ENCODE measurements at places on chromosomes 4 and X.

DNA sequence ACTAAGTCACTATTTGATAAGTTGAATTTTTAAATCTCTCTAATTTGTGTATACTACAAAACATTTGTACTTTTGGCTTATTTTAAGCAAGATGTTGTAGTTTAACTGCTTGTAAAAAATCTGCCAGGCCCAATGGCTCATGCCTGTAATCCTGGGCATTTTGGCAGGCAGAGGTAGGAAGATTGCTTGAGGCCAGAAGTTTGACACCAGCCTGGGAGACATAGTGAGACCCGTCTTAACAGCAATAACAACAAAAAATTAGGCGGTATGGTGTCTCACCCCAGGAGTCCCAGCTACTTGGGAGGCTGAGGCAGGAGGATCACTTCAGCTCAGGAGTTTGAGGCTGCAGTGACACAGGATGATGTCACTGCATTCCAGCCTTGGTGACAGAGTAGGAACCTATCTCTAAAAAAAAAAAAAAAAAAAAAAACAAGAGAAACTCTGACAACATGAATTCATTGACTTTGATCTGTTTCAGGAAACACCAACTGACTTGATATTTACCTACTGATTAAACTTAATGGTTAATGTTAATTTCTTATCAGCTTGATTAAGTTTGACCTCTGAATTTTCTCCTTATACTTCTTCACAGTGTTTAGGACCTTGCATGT lies 8.9 kb downstream of the FHIP1A start:
- no peak for DNase-seq

GRCh38 chr4:184417802-184418511 lies 56.4 kb downstream of the IRF2 start:
- no peak for DNase-seq

GRCh38 chr4:41661442-41662076 lies 87.0 kb downstream of the PHOX2B start:
- DNase-seq: peak; percentile 6

DNA sequence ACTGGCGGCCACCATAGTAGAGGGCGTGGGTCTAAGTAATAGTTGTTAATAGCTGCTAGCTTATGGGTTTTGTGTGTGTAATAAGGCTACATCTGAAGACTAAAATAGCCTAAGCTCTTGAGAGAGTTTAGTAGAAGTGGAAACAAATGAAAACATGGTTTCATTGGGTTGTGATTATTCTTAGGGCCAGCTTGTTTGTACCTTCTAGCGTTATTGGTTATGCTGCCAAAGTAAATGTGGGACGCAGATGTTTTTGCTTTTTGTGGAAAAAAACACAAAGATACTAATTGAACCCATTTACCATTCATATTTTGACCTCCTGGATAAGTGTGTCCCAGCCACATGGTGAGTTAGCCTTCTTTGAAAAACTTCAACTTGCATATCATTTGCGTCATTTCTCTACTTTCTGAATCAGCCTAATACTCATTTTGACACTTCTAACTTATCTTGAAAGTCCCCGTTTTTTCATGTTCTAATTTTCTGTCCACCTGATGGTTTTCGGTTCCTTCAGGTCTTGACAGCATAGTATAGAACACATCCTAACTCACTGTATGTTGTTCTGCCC lies 305.3 kb downstream of the FRMPD4 start:
- no peak for DNase-seq

GRCh38 chrX:46381630-46382029 lies 163.6 kb downstream of the ZNF674 start:
- no peak for DNase-seq

GRCh38 chr4:96497621-96498020 lies 657.7 kb downstream of the PDHA2 start:
- no peak for DNase-seq

GRCh38 chr4:138868562-138868961 lies 147.0 kb upstream of the NOCT start:
- DNase-seq: no peak

GRCh38 chr4:98237204-98237603 lies 24.0 kb upstream of the RAP1GDS1 start:
- no peak for DNase-seq

DNA sequence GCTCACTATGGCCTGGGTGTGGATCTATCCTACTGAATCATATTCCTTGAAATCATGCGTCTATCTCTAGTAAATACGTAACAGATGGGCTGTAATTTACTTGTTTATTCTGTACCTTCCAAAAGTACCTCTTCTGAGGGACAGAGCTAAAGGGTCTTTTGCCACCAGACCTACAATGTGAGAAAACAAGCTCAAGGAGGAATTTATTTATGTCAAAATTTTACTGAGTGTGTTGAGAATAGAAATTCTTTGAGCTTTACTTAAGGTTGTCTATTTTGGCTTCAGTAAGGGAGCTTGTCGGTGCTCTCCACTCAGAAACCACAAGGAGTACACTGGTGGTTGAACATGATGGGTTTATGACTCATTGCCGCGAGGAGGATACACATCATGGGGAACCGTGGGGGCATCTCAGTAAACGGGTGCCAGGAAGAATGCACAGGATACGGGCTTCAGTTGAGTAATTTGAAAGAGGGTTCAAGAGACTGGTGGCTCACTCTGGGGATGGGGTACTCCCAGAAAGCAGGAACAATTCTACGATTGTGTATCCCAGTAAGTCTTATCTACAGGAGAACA lies 3.0 kb downstream of the ANK2 start:
- no peak for DNase-seq

DNA sequence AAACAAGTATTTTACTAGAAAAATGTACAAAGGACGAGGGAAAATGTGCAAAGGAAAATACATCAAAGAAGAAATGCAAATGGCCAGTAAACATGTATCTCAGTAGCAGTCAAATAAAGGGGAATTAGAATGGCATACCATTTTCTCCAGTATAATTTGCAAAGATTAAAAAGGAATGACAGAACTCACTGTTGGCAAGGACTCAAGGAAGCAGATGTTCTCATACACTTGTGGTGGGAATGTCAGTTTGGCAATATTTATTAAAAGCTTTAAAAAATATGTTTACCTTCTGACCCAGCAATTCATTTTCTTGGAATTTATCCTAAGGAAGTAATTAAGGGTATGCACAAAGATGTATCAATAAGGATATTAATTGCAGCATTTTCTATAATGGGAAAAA lies 7.6 kb downstream of the CLCN5 start:
- DNase-seq: no peak

GRCh38 chrX:147476008-147476407 lies 435.7 kb upstream of the FMR1 start:
- no peak for DNase-seq

GRCh38 chr4:141635736-141636081 lies 674 bp upstream of the IL15 start:
- DNase-seq: no peak

DNA sequence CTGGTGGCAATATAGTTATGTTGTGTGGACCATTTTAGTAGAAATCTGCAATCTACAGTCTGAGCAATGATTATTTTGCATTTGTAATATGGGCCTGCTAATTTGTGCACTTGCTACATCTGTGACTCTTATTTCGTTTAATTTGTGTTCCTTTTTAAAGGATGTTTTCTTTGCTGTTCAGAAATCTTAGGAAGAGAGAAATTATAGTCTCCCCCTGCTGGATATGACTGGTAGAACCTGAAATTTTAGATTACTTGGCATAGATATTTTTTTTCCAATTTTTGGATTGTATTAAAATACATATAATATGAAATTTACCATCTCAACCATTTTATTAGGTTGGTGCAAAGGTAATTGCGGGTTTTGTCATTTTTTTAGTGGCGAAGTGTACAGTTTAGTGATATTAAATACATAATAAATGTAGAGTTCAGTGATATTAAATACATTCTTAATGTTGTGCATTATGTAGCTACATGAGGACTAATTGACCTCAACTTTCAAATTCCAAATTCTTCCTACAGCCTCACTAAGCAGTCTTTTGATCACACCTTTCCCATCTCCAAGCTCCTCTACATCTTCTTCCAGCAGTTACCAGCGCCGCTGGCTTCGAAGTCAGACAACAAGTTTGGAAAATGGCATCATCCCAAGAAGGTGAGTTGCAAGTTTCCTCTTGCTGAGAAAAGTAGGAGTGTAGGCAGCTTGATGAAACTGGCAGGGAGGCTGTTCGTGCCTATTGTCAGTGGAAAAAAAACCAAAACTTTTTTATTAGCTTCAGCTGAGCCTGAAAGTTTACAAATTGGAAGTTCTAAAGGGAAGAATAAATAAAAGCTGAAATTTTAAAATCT lies 82.2 kb downstream of the FNIP2 start:
- no peak for DNase-seq

GRCh38 chr4:146699910-146700309 lies 61.2 kb downstream of the POU4F2 start:
- no peak for DNase-seq

GRCh38 chrX:129574214-129574613 lies 34.2 kb downstream of the OCRL start:
- DNase-seq: no peak

DNA sequence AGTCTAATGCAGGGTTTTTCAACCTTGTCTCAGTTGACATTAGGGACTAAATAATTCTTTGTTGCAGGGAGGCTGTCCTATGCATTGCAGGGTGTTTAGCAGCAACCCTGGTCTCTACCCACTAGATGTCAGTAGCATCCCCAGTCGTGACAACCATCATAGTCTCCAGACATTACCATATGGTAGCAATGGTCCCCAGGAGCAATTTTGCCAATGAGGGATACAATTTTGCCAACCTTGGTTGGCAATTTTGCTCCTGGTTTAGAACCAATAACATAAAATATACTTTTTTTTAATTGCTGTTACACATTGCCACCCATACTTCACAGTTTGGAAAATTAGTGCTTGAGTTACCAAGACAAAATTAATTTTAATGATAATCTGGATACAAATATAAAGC lies 6.0 kb downstream of the EREG start:
- DNase-seq: no peak

DNA sequence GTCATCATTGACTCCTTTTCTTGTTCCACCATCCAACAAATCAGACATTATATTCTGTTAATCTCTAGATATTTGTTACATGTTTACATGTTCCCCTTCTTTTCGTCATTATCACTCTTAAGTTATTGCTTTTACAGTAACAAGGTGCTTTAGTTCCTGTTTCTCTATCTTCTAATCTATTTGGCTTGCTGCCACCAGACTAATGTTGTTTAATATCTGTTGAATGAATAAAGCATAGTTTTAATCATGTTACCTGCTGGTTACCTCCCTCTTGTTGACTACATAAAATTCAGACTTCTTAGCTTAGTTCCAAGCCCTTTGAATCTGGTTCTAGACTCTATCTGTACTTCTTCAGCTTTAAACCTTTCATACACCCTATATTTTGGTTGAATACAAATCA lies 129.8 kb upstream of the TRIM2 start:
- DNase-seq: no peak

GRCh38 chr4:155639704-155640523 lies 26.7 kb upstream of the GUCY1A1 start:
- no peak for DNase-seq

DNA sequence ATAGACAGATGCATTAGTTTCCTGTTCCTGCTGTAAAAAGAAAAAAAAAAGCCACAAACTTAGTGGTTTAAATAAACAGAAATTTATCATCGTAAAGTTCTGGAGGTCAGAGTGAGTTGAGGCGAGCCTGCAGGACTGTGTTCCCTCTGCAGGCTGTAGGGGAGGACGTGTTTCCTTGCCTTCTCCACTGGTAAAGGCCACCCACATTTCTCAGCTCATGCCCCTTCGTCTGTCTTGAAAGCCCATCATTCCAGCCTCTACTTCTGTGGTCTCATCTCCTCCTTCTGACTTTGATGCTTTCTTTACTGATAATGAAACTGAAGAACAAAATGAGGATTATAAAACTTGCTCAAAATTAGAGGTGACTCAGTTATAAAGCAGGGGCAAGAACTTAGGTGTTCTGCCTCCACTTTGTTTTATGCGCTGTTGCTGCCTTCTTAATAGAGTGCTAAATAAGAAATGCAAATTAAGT lies 143.0 kb downstream of the STIM2 start:
- no peak for DNase-seq

DNA sequence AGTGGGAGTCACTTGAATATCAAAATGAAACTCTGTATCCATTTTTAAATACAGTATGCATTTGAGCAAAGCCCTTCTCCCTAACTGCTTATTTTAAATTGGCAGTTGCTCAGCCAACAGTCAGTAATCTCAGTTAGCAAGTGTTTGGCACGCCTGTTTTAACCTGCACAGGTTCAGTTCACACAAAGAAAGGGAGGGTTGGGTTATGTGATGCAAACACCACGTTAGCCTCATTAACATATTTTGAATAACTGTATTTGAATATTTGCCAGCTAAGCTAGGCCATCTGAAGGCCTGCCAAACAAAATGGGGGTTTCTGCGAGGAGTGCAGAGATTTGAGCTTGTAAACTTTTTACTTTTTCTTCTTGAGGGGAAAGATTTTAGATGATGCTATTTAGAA lies 19.8 kb downstream of the GAB1 start:
- no peak for DNase-seq

- no peak for DNase-seq
Measured at GRCh38 chr4:153326513-153326912, 18.0 kb upstream of the MND1 start.

GRCh38 chr4:151524610-151525009 lies 115.6 kb downstream of the FHIP1A start:
- DNase-seq: no peak

- DNase-seq: no peak
Measured at GRCh38 chrX:30593440-30594200, 16.1 kb upstream of the TASL start.

GRCh38 chr4:55016131-55016530 lies 109.3 kb downstream of the KDR start:
- no peak for DNase-seq

GRCh38 chr4:21512353-21512752 lies 436.2 kb downstream of the KCNIP4 start:
- DNase-seq: no peak

DNA sequence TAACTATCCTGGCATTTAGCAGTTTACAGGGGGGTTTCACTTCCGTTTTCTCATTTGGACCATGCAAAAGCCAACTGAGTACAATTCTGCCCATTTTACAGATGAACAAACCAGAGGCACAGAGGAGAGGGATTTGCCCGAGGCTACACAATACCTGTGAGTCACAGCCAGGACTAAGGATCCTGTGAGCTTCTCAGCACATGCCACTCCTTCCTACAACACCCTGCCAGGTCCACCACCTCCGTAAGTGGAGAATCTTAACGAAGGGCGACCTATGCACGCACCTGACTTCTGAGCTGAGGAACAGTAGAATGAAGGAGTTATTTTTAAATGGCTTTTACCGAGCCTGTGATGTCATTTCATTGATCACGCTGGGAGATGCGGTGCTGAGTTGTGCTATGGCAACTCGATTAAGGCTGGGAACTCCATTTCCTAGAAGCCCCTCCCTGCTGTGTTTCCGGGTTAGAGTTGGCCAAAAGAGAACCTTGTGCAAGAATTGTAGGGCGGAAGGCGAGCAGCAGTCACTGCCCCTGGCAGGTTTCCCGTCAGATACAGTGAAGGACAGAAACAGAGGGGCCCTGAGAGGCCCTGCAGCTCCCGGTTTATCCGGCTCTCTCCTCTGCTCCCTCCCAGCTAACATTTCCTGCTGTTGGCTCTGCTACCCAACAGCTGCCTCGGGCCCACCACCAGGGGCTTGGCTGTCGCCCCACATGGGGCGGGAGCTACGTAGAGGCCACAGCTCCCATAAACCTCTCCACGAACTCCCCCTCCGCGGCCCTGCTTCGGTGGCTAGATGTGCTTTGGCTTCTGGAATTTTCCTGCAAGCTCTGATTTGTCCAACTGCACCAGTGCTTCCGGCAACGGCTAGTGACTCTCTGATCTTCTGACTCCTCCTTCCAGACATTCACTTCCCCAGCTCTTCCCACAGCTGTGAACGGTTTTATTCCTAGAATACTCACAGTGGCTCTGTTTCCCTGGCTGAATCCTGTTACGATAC lies 75.1 kb upstream of the USP9X start:
- peak; percentile 73 for DNase-seq

- DNase-seq: no peak
Measured at GRCh38 chr4:39032218-39033085, at the start of gene TMEM156. Gene TMEM156, minus strand, starts transcription at chr4:39032409. Its CDS starts 96 bp downstream, at chr4:39032313.

Measured in gastrocnemius medialis (tissue), 4 donors.